WERI-Rb-1 (cell line): ENCODE measurements at places on chromosomes 16 and 17.

GRCh38 chr17:62966426-62967204 lies 580 bp downstream of the TANC2 start:
- DNase-seq, result peak; percentile 47

- DNase-seq, result no peak
Measured at GRCh38 chr17:12068946-12069345, 48.3 kb downstream of the MAP2K4 start.

- no peak for DNase-seq
Measured at GRCh38 chr17:58960068-58960467, 146.6 kb downstream of the TRIM37 start.

GRCh38 chr16:27149986-27150385 lies 53.3 kb upstream of the KDM8 start:
- DNase-seq, result no peak

GRCh38 chr17:56203430-56203829 lies 50.2 kb downstream of the ANKFN1 start:
- DNase-seq, result no peak

DNA sequence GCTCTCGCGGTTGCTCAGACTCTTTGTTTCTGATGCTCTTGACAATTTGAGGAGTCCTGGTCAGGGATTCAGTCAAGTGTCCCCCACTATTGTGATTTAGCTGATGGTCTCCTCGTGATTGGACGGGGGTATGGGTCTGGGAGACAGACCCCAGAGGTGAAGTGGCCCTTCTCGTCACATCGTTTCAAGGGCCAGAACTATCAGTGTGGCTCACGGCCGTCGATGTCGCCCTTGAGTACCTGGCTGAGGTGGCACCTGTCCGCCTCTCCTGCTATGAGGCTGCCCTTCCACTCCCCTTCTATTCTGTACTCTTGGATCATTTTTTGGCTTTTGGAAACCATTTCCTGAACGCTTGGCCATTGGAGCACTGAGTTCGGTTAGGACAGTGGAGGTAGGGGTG lies 7.4 kb upstream of the MEAK7 start:
- no peak for DNase-seq
